Heart left ventricle (tissue), 16 donors: ENCODE measurements at places on chromosomes 6 and 20.

- peak; percentile 38 for DNase-seq
Observed at GRCh38 chr6:36968266-36968977, 13.9 kb downstream of the PI16 start.

DNA sequence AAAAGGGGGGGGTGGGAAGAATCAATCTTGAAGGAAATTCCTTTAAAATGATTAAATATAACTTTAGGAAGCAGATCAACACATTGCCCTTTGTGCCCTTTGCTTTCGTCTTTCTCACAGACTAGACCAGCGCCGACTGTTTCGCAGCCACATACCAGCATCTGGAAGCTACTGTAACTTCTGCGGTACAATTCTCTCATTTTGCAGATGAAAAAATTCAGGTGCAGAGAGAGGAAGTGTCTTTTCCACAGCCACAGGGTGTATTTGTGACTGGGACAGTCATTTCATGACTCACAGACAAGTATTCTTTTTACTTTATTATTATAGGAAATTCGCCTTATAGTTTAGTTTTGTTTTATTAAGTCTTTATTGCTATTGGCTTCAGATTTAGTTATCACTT lies 84.2 kb downstream of the UST start:
- no peak for DNase-seq

GRCh38 chr6:16402581-16402900 lies 164.2 kb downstream of the GMPR start:
- DNase-seq = no peak

DNA sequence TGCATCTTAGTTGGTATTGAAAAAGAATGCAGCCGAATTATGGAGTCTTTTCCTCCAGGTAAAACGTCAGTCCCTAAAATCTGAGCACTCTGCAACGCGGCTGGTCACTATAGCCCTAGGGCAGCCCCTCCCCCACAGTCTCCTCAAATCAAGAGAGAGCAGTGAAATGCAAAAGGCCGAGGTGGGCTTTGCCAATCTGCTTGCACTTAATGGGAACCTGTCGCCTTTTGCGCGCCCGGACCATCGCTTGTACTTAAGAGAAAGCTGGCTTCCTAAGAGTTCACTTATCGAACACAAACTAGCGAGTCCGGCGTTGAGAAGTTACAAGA lies 447 bp downstream of the MCM3 start:
- peak; percentile 20 for DNase-seq

DNA sequence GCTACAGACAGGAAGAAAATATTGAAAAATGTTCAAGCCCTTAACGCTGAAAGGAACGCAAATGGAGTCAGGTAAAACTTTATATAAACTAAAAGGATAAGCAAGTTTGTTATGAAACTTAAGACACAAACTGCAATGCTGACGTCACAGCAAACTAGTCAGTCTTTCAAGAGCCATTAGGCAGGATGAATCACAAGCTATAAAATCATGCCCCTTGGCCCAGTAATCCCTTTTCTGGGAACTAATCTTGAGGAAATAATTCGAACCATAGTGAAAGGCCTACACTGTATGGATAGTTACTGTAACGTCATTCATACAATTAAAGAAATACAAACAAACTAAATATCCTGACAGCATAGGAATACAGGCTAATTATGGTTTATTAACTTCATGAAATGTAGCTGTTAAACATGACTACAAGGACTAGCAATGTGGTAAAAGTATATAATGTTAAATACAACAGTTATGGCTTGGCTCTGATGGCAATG lies 42.7 kb upstream of the HINT3 start:
- no peak for DNase-seq

GRCh38 chr6:71268735-71269437 lies 19.7 kb upstream of the OGFRL1 start:
- DNase-seq = no peak

- no peak for DNase-seq
Observed at GRCh38 chr6:89360415-89360999, 8.0 kb upstream of the UBE2J1 start.

GRCh38 chr6:11909696-11910132 lies 102.4 kb upstream of the HIVEP1 start:
- no peak for DNase-seq

- no peak for DNase-seq
Observed at GRCh38 chr6:90753820-90754643, 167.2 kb upstream of the MAP3K7 start.

DNA sequence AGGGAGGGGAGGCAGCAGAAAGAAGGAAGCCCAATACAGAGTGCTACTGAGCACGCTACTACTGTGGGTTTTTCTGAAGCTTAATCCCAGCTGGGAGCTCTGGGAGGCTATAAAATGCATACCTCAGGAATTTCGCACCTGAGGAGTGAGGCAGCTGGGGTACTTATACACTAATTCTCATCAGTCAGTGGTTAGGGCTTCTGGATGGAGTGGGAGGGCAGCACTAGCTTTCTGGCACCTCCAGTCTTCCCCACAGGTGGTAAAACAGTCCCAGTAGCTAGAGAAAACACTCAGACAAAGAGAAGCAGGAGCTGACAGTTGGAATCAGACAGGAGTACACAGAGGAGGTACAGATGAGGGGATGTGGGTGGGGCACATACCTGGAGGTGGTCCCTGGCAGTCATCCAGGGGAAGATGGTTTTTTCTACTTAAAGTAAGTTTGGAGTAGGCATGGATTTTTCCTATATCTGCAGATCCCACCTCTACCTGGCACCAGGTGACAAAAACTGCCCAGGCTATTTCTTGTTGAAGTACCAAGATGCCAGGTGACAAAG lies 37.8 kb downstream of the CPXM1 start:
- DNase-seq = no peak

- DNase-seq = no peak
Observed at GRCh38 chr6:44559486-44560270, 172.2 kb downstream of the CDC5L start.

DNA sequence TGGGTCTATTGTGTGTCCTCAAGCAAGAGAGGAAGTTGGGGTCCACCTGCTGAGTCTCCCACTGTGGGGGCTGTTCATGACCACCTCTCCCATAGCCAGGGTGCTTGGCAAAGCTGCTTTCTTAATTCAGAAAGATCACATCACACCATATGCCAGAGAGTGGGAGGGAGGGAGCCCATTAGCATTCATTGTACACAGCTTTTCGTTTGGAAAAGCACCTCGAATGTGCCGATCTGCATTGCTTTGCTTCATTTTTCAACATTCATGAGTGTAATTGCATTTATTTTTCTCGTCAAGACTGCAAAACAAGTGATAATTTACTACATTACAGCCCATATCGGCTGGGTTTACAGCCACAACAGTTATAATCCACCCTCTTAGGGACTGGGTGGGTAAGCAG lies 327.3 kb downstream of the PTPRT start:
- no peak for DNase-seq

- peak; percentile 82 for DNase-seq
Observed at GRCh38 chr6:165663736-165664558, 906 bp upstream of the PDE10A start.

DNA sequence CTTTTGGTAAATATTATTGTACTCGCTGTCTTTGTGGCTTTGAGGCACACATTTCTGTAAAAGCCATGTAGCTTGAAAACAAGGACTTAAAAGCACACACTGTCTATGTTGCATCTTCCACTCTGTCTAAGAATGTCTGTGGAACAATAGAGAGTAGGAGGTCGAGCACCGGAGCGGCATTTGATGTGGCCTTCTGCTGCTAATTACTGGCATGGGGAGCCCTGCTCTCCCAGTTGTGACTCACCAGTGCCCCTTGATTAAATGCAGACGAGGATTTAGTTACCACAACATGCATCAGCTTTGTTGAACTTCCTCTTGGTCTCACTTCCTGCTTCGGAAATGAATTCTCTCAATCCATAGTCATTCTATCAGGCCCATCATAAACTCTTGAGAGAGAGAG lies 680.7 kb upstream of the SLC35B3 start:
- DNase-seq = no peak

- DNase-seq = no peak
Observed at GRCh38 chr20:48877304-48877703, 44.2 kb upstream of the ARFGEF2 start.

DNA sequence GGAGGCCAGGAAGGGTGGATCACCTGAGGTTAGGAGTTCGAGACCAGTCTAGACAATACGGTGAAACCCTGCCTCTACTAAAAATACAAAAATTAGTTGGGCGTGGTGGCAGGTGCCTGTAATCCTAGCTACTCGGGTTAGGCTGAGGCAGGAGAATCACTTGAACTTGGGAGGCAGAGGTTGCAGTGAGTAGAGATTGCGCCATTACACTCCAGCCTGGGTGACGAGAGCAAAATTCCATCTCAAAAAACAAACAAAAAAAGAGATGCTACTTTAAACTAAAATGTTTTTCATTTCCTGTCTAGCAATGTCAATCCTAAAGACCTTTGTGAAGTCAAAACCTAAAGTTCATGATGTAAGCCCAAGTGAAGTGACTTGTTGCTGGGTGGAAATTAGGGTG lies 12.9 kb downstream of the DSN1 start:
- no peak for DNase-seq

DNA sequence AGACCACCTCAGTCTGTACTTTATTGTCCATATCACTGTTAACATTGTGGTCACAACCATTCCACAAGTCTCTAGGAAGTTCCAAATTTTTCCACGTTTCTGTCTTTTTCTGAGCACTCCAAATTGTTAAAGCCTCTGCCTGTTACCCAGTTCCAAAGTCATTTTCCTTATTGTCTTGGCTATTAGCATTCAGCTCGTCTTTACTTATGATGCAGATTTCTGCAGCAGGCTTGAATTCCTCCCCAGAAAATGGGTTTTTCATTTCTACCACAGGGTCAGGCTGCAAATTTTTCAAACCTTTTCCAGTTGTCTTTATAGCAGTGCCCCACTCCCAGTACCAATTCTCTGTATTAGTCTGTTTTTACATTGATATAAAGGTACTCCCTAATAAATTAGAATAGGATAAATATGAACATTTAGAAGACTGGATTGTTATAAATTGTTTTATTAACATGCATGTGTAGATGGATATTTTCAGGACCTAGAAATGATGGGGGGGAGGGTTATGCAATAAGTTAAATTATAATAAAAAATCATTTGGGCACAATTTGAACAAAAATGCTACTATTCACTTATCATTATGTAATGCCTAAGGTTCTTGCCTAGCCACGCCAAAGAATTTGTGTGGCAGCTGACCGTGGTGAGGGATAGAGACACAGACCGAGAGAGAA lies 595.3 kb upstream of the ADGRB3 start:
- DNase-seq = no peak

GRCh38 chr6:107634324-107635056 lies 144.6 kb downstream of the SOBP start:
- DNase-seq = peak; percentile 63

GRCh38 chr6:75077701-75078100 lies 128.2 kb downstream of the COL12A1 start:
- DNase-seq = no peak

GRCh38 chr20:55394592-55394991 lies 610.7 kb downstream of the CBLN4 start:
- DNase-seq = no peak

DNA sequence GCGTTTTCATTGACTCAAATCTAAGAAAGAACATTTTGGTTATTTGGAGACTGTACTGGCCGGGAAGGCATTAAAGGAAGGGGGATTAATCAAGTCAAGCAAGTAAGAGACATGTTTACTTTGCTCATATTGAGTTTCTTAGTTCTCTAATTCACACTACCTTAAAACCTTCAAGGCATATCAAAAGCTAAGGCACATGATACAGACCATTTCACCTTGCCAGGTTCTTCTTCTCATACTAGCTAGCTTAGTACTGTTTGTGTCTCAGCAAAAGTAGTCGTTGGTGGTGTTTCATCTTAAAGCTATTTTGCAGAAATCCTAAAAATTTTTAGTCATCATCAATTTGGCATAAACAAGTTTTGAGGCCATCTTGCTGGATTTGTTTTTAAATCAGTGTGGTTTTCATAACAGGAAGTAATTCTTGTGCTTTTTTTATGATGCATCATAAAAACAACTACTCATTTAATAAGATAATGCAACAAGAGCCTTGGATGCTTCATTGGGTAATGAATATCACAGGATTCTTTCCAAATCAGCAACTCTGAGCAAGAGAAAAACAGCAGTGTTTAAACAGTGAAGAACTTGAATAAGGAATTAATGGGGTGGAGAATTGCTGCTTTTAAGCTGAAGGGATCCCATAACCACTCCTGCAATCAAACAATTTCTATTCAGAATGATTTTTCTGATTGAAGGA lies 425.3 kb downstream of the EPM2A start:
- no peak for DNase-seq

DNA sequence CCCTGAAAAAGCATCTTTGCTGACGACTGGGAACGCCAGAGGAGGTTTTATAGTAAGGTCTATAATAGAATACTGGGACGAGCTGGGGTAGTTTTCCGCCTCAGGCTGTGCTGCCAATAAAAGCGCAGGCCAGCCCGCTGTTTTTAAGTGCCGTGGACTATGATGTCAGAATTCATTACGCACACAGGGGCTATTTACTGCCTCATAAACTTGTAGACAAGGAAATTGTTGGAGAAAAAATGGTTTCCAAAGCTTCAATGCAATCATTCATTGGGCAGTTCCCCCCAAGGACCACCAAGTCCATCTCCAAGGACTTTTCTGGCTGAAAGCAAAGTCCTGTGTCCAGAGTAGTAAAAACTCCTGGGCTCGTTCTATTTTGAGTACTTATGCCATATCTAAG lies 20.4 kb upstream of the FOXF2 start:
- DNase-seq = no peak

DNA sequence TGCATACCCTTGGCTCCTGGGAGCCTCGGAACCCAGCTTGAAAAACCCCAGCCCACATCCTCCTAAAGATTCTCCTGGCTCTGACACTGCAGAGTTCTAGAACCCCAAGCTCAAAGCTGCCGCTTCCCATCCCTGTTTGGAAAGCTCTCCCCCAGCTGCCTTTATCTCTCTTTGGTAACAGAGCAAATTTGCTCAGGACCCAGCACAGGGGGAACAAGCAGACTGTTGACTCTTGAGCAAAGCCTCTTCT lies 38.9 kb downstream of the HNF4A start:
- no peak for DNase-seq

GRCh38 chr20:8790442-8791074 lies 278.3 kb upstream of the PLCB4 start:
- peak; percentile 19 for DNase-seq

GRCh38 chr20:10789386-10789785 lies 115.6 kb upstream of the JAG1 start:
- DNase-seq = no peak

GRCh38 chr6:11667876-11668275 lies 110.7 kb downstream of the ADTRP start:
- DNase-seq = no peak

- DNase-seq = no peak
Observed at GRCh38 chr20:16301986-16302385, 271.3 kb downstream of the KIF16B start.

GRCh38 chr6:75023634-75024033 lies 182.2 kb downstream of the COL12A1 start:
- no peak for DNase-seq

GRCh38 chr6:158938811-158939254 lies 61.2 kb downstream of the RSPH3 start:
- peak; percentile 68 for DNase-seq

- DNase-seq = no peak
Observed at GRCh38 chr6:97052152-97052787, 127.7 kb downstream of the KLHL32 start.

- no peak for DNase-seq
Observed at GRCh38 chr6:44496665-44497369, 109.3 kb downstream of the CDC5L start.
